Activated naive CD4-positive, alpha-beta T cell treated with anti-CD3 and anti-CD28 coated beads, Interleukin-2, amount 50 U/mL, for 16 hours (primary cell): ENCODE measurements at places on chromosomes 5 and 9.

DNA sequence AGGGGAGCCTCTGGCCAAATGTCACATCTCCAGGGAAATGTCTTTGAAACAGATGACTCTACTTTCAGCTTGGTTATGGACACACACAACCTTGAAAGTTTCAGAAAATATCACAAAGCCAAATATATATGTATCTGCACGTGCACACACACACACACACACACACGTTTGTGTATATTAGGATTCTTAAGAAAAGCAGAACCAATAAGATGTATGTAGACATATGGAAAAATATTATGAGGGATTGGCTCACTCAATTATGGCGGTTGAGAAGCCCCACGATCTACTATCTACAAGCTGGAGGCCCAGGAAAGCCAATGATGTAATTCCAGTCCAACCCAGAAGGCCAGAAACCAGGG, 194.9 kb downstream of the PALM2AKAP2 start:
- no peak for DNase-seq

GRCh38 chr5:169911448-169912212, 68.7 kb downstream of the INSYN2B start:
- DNase-seq, result no peak

GRCh38 chr5:52598968-52599367, 188.7 kb upstream of the ITGA1 start:
- no peak for DNase-seq

DNA sequence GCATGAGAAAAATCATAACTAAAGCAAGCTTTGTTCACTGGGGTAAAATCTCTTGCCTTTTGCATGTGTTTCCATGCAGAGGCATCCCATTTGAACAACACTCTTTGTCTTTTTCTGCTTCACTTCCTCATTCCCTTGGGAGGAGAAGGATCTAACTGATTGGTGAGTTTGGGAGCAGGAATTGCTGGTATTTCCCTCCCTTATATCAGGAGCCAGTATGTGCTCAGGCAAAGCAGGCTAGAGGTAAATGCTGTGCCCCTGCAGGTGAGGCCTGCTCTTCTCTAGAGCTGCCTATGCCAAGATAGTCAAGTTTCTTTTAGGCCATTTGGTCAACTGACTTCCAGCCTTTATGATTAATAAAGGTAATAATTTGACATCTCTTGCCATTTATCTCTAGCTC, 179.9 kb downstream of the COX7C start:
- DNase-seq, result no peak
